IMR-90 (cell line): ENCODE measurements at places on chromosomes 4 and X. TPM values are rescaled to one million over a fixed set of nuclear protein-coding genes. Genes with fewer than 3 reads are reported as not detected.

GRCh38 chrX:110491846-110492620 lies 133.4 kb downstream of the RTL9 start:
- no peak for DNase-seq

DNA sequence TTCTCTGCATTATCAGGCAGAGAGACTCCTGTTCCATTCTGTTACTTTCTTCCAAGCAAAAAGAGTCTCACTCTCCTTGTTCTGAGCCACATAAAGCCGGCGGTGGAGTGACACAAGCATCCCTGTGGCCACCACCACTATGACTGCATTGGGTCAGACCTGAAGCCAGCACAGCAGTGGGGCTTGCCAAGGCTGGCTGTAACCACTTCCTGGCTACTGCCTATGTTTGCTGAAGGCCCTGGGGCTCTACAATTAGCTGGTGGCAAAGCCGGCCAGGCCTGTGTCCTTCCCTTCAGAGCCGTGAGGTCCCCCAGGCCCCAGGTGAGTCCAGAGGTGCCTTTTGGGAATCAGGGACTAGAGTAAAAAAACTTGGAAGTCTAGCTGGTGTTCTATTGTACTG lies 31.8 kb downstream of the PLAC8 start:
- no peak for DNase-seq

DNA sequence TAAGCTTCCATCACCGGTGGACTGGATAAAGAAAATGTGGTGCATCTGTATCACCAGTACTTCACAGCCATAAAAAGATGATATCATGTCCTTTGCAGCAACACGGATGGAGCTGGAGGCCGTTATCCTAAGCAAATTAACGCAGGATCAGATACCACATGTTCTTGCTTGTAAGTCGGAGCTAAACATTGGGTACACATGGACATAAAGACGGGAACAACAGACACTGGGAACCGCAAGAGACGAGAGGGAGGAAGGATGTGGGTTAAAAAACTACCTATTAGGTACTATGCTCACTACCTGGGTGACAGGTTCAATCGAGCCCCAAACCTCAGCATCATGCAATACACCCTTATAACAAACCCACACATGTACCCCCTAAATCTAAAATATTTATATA lies 16.3 kb upstream of the IDS start:
- DNase-seq, result no peak

DNA sequence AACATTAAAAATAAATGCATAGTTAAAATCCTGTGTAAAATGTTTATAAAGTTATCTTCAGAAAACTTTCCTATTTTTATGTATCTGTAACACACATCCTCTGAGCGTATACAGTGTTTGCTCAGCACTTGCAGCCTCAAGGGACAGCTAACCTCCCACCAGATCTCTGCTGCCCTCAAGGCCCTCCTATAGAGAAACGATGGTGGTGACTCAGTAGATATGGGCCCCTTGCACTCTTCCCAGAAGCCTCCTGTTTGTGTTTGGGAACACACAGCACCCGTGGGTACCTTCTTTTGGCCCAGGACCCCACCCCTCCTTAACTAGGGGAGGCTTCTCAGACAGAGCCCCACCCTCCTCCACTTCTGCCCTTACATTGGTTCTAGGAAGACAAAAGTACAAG lies 26.7 kb downstream of the PJA1 start:
- no peak for DNase-seq

GLRA3 gene
- not detected in 2 replicates for total RNA-seq

GRCh38 chr4:48909697-48910096 lies 3.1 kb upstream of the OCIAD2 start:
- DNase-seq, result peak; percentile 99

DNA sequence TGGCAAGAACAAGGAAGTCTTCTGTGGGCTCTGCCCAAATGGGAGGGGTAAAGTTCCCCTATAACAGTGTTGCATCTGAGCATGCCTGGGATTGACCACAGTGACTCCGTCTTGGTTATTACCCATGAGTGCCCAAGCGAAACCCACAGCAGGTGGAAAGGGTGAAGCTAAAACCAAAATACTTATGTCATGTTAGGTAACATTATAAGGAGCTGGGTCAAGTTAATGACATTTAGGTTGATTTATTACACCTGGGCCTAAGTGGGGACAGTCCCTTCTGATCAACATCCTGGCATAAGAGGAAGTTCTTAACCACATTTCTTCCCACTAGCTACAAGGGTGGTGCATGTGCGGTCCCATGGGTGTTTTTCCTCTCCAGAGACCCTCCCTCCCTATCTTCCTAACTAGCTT lies 1.3 kb upstream of the ZNF732 start:
- no peak for DNase-seq

GAGE1 gene
- total RNA-seq, result not detected in 2 replicates

GRCh38 chr4:140027101-140027500 lies 126.9 kb downstream of the MAML3 start:
- DNase-seq, result no peak

GRCh38 chrX:3815896-3816664 lies 102.6 kb upstream of the PRKX start:
- DNase-seq, result peak; percentile 12

DNA sequence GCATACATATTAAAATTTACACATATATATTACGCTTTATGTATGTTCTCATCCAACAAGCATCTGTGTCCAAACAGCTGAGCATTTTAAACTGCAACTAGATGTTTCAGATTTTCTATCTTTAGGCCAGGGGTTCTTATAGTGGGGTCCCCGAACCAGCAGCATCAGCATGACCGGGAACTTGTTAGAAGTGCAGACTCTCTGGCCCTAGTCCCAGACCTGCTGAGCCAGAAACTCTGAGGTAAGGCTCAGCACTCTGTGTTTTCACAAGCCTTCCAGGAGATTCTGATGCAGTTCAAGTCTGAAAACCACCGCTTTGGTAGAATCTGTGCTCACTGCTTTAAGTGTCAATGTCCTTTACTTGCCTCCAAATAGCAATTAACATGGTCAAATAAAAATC lies 266.2 kb upstream of the CASK start:
- DNase-seq, result no peak

- DNase-seq, result peak; percentile 93
Measured at GRCh38 chrX:24231131-24231540, 81.6 kb downstream of the ZFX start.

SPANXN3 gene
- total RNA-seq, result not detected in 2 replicates

PDCL2 gene
- not detected in 2 replicates for total RNA-seq

- DNase-seq, result no peak
Measured at GRCh38 chr4:41154814-41155177, 59.5 kb downstream of the APBB2 start.

ARHGEF6 gene
- total RNA-seq, result 2.7 and 3.1 TPM in 2 replicates

FAM200B gene
- total RNA-seq, result 16.7 and 20.6 TPM in 2 replicates

TDO2 gene
- 0.18 and 0.28 TPM in 2 replicates for total RNA-seq

- DNase-seq, result peak; percentile 4
Measured at GRCh38 chr4:150720973-150721518, 139.1 kb downstream of the MAB21L2 start.

KLF3 gene
- 8.2 and 9.4 TPM in 2 replicates for total RNA-seq

DNA sequence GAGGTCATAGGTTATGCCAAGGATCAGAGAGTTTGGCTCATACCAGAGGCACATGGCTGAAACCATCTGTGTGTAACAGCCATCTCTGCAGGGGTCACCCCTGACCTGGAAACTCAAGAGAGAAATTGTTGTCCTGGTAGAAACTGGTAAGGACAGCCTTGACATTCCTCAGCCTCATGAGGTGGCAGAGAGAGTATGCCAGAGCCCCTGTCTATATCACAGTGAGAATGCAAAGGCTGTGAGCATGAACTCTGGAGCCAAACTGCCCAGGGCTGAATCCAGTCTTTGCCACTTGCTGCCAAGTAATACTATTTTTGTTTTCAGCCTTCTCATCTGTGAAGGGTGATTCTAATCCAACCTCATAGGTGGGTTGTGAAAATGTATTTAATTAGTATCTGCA lies 37.1 kb upstream of the CCDC149 start:
- DNase-seq, result no peak

TNMD gene
- not detected in 2 replicates for total RNA-seq

TLR6 gene
- total RNA-seq, result 3.9 and 4.4 TPM in 2 replicates

DNA sequence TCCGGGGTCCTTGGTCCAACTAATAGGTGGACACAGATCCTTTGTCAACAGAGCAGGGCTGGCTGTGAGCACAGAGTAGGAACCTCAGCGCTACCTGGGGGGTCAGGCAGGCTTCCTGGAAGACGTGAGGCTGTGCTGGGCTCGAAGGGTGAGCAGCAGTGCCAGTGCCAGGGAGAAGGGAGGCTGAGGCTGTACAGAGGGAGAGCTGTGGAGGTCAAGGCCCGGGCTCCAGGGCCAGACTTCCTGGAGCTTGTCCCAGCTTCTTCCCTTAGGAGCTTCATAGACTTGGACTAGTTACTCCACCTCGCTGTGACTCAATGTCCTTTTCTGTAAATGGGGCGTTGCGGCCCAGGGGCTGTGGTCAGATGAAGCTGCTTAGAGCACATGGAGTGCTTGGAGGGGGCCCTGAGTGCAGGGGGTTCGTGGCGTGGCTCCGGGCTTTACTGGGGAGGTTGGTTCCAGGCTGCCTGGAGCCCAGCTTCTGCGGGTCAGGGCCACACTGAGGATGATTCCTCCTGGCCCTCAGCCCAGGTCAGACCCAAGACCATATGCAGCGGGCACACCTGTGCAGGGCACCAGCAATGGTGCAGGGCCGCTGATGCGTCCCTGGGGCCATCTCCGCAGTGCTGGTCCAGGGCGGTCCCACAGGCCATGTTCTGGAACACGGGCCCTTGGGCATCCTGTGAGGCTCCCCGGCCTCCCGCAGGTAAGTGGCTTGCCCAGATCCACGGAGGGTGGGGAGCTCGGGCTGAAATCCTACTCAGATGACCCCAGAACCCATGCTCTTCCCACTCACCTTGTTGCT lies 98.1 kb downstream of the DCTD start:
- DNase-seq, result no peak

KCNIP4 gene
- not detected in 2 replicates for total RNA-seq

CSAG1 gene
- total RNA-seq, result not detected in 2 replicates

DNA sequence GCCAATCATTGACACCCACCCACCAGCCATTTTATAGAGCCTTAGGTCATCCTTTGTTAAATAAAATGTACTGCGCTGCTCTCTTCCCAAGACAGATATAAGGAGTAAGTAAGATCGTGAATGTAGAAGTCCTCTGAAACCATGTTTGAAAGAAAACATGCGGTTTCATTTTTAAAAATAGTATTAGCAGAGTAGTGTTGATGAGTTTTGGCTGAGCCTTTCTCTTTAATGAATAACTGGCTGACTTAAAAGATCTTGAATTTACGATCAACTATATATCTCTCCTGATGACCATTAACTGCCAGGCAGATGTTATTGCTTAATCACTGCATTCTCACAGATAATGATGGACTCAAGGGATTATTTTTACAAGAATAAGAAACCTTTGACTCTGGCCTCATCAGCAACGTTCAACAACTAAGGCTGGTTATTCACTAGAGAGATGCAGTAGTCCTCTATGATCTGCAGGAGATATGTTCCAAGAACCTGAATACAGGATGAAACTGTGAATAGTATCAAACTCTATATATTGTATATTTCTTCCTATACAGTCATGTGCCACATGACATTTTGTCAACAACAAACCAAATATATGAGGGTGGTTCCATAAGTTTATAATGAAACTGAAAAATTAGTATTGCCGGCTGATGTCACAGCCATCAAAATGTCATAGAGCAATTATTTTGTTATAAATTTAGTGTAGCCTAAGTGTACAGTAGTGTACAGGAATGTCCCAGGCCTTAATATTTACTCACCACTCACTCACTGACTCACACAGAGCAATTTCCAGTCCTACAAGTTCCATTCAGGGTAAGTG lies 80.8 kb downstream of the FAM13A start:
- peak; percentile 25 for DNase-seq

KDM6A gene
- 24.9 and 25.3 TPM in 2 replicates for total RNA-seq

DNA sequence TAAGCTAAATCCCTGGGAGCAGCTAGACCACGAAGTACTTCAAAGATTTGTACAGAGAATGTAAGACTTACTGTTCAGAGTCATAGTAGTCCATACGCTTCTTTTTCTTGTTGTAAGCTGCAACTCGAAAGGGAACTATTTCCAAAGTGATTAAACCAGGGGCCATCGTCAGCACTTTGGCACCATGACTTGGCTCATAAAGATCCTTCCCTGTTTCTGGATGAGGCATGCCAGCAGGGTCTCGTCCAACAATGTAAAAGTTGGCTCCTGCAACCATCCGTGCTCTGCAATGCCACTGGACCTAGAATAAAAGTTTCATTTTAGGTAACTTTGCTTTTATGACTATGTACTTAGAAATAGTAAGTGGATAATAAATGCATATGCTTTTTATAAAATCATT lies 88.5 kb downstream of the PAPSS1 start:
- no peak for DNase-seq

- no peak for DNase-seq
Measured at GRCh38 chr4:111649308-111649707, 495.9 kb upstream of the FAM241A start.

IL2RG gene
- total RNA-seq, result not detected in 2 replicates

CT83 gene
- not detected in 2 replicates for total RNA-seq

DNA sequence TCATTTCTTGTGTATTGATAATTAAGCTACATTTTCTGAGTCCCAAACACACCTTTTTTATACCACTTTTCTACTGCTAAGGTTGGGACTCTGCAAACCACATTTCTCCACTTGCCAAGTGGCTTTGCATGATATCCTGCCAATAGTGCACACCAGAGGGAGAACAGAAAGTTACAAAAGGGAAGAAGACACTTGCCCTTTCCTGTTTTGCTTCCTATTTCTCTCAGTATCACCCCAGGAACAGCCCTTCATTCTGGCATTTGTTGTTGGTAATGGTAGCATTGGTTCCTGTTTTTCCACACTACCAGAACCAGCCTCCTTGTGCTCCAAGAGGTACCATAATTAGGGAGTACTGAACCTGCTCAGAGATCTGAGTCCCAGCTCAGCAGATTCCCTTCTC lies 87.1 kb downstream of the HDX start:
- DNase-seq, result no peak

- DNase-seq, result peak; percentile 45
Measured at GRCh38 chr4:139710073-139710472, 44.5 kb downstream of the MGST2 start.

BEX2 gene
- total RNA-seq, result 0.28 TPM in 1 of 2 replicates, not detected in the other

F9 gene
- not detected in 2 replicates for total RNA-seq

DNA sequence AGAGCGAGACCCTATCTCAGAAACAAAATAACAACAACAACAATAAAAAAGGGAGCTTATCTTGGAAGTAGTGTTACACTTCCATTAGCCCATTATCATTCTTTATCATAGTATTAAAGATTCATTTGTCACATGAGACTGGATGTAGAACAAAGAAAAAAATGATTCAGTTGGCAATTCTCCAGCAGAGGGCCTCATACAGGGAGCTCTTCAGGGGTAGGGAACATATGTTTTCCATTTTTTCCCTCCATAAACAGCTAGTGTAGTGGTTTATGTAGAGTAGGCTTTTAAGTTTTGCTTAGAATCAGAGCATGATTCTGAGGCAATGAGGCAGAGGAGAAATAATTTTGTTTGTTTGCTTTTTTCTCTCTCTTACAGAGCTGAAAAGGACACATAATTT lies 5.8 kb downstream of the CPE start:
- peak; percentile 11 for DNase-seq

DNA sequence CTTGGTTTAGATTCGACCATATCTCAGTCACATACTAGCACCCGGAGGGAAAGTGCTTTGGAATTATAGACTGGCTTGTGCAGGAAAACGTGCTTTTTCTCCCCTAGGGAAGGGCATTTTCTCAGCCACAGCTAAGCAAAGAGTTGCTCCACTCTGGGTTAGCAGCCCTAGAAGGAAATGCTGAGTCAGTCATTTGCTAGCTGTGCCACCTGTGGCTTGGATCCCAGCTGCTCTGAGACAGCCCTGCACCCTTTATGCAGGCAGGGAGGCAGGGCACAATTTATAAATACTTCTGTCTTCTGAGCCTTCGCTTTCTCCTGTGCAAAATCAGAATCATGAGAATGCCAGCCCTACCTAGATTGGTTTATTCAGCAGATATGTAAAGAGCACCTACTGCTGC lies 1.3 kb upstream of the USP51 start:
- no peak for DNase-seq
